GM10248 (cell line): ENCODE measurements at places on chromosomes 16 and 17.
A peak's percentile ranks its signal among the peaks of the same experiment; 100 is the strongest.

DNA sequence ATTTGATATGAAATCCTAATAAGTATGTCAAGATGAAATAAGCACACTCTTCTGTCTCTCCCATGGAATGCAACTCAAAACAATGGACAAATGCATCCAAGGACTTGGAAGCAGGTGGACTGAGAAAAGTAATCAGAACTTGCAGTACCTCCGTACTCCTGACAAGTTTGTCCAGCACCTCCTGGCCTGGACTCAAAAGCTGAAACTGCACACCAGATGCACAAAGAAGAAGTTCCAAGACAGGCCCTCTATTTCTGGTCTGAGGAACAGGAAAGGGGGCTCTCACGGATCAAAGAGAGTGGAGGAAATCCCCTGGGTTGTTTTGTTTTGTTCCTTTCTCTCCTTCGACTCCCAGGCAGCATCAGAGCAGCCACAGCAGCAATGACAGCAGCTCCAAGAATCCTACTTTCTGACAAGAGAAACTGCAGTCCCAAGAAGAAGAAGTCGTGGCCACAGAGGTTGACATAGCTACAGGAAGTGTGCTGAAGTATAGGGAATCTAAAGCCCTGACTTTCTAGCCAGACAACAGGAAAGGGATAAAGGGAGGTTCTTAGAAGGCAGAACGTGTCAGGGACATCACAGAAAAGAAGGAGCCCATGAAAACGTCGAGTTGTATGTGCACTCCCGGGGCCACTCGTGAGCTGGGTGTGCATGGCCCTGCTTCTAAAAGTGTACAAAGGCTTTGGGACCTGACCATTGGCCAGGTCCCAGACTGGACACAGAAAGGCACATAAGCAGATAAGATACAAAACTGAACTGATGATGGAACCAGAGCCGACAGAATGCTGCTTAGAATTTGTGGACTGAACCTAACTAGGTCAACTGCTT, 29.3 kb downstream of the AKAP10 start:
- no peak for DNase-seq

DNA sequence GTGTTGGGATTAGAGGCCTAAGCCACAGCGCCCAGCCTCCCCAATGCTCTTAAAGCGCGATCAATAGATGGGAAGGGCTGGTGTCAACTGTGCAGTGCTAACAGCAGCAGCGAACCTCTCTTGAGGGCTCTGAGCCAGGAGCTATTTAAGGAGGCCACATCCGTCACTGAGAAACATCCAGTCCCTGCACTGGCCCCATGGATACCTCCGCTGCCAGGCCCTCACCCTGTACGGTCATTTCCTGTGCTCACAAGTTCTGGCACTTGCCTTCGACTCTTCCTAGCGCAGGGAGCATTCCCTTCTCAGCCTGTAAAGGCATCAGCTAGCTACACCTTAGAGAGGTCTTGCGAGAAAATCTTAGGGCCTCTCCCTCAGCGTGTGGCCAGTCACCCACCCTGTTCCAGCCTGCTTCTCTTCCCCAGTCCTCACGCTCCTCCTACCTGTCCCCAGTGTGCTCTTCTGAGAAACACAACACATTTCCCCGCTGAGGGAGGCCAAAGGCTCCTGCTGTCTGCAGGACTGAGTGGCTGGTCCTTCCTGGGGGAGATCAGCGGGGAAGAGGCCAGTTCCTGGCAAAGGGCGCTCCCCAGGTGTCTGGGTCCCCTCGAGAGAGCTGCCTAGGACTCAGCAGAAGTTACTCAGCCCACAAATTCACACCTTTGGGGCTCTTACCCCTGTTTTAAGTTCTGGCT, 28.6 kb downstream of the GTF3C1 start:
- DNase-seq = no peak

- no peak for DNase-seq
Measured at GRCh38 chr17:50519141-50519834, 11.0 kb downstream of the MYCBPAP start.

DNA sequence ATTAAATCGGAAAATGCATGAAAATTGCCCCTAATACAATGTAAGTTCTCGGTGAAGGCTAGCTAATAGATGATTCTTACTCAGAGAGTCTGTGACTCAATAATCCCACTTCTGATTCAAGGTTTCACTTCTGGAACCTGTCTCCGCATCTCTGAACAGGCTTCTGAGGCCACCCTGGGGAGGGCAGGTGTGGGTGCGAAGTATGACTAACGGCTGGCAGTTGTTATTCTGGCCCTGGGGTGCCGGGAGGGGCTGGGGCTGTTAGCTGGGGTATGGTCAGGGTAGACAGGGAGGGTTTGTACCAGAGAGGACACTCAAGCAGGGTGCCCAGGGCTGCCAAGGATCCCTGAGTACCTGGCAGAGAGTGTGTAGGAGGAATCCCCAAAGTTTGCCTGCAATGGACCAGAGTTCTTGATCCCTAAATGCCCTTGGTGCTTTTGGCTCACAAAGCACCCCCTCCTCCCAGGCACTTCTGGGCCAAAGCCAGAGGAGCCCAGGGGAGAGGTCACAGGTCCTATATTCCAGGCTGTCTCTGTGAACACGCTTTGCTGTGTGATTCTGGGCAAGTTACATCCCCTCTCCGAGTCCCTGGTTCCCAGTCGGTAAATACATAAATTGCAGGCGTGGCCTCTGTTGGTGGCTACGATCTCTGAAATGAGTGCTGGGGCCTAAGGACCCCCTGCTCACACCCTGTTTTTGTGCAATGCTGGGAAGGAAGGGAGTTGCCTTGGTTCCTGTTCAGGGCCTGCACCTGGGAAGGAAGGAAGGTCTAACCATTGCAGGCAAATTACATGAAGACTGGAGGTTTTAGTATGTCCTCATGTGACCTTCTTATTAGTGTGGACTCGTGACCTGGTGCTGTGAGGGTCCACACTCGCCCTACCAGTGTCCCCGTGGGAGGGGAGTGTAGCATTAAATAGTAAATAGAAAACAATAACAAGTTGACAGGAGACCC, 49.9 kb upstream of the CPNE2 start:
- DNase-seq = peak; percentile 85

- no peak for DNase-seq
Measured at GRCh38 chr16:21626659-21627277, 25.6 kb downstream of the IGSF6 start.

DNA sequence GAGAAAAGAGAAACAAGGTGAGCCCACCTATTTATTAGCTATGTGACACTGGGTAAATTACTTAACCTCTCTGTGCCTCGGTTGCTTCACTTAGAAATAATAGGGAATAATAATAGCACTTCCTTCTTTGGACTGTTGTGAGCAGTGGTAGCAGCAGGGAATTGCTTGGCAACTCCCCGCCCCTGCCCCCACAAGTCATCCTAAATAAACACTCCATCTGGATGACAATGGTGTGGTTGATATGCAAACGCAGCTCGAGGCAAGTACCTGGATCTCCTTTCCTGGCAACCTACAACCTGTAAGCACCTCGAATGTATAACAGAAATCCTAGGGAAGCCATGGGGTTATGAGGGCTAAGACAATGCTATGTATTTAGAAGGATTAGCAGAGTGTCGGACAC, 9.1 kb downstream of the TEKT3 start:
- DNase-seq = no peak

DNA sequence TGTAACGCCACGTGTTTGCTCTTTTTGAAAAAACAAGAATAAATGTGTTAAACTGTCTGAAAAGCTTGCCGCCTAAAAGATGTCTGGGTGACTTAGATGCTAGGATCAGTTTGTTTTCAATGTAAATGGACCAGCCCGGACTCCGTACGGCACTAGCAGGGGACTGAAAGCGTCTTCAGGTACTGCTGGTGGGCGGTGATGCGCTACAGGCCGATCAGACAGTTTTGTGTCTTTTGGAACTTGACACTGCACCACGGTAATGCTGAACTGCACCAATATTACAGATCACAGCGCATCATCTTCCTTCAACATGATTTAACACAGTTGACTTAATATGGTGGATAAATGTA, 727 bp upstream of the MBTPS1 start:
- peak; percentile 47 for DNase-seq

GRCh38 chr17:1413281-1413791, 13.3 kb upstream of the YWHAE start:
- DNase-seq = no peak

- no peak for DNase-seq
Measured at GRCh38 chr16:12150600-12150999, 174.1 kb downstream of the SNX29 start.

DNA sequence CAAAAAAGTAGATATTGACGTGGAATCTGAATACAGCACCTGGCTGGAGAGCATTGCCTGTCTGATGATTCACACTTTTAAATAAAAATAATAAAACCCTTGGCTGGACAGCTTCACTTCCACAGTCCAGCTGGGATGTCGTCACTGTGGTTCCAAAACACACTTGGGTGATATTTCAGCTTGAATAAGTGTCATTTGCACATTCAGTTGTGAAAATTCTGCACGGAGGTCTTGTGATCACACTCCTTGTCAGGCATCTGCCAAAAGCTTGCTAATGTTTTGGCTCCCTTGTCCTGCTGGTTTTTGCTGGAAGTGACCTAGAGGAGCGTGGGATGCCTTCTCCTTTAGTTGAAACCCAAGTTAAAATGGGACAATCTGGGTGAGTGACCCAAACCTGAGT, 60.7 kb downstream of the PCTP start:
- no peak for DNase-seq

DNA sequence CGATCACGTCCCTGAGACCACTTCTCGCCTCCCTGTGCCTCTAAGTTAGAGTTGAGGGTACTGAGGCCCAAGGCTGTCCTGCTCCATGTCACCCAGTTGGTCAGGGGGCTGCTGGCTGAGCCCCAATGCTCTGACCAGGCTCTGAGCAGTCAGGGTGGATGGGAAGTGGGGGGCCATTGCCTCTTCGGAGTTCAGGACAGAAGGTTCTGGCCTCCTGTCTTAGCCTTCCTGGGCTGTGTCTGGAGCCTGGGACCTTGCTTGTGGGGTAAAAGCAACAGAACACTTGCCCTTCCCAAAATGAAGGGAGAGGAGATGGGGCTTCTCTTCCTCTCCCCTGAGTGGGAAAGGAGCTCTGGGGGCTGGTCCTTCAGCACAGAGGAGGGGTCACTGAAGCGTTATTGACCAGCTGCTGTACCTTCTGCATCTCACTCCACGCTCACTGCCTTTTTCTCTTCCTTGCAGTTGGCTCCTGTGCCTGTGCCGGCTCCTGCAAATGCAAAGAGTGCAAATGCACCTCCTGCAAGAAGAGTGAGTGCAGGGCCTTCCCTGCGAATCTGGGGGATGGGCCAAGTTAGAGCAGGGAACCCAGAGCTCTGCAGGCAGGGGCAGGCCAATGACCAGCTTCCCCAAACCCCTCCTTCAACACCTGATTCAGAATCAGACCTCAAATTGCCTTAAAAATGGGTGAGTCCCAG, 580 bp downstream of the MT1X start:
- DNase-seq = no peak

- DNase-seq = no peak
Measured at GRCh38 chr16:79897104-79897452, 296.5 kb upstream of the MAF start.

- DNase-seq = no peak
Measured at GRCh38 chr16:65274566-65274965, 152.7 kb upstream of the CDH11 start.

DNA sequence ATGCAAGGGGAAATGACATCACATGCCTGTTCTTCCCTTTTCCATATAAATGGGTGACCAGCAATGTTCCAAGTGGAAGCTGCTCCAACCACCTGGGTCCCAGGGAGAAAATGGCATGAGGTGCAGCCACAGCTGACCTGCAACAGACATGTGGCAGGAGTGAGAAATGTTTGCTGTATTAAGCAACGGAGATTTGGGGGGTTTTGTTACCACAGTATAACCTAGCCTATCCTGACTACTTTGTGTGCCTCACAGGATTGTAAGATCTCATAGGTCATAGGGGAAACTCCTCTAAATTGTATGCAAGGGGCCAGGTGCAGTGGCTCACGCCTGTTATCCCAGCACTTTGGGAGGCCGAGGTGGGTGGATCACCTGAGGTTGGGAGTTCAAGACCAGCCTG, 12.0 kb downstream of the CDIPT start:
- DNase-seq = no peak

- DNase-seq = no peak
Measured at GRCh38 chr17:41523787-41524186, 4.3 kb downstream of the KRT19 start.

- DNase-seq = no peak
Measured at GRCh38 chr17:75889454-75889853, 7.3 kb downstream of the TRIM65 start.

DNA sequence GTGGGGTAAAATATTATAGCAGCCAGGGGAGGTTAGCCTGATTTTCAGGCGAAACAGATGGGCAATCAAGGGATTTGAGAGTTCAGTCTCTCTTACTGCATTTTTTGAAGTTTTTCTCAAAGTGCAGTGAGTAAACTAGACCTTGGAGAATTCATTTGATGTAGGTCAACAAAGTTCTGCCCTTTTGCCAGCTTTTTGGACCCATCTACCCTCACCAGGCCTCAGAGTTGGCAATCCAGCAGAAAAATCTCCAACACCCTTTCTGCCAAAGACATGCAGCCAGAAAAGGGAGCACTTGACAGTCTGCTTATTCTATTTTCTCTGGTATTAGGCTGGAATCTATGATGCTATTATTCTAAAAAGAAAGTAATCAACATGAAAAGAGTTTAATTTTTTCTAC, 162.2 kb upstream of the TOM1L1 start:
- DNase-seq = no peak

GRCh38 chr16:85258166-85258565, 145.9 kb upstream of the CIBAR2 start:
- DNase-seq = no peak

- DNase-seq = no peak
Measured at GRCh38 chr17:46056800-46057304, 57.8 kb downstream of the STH start.

DNA sequence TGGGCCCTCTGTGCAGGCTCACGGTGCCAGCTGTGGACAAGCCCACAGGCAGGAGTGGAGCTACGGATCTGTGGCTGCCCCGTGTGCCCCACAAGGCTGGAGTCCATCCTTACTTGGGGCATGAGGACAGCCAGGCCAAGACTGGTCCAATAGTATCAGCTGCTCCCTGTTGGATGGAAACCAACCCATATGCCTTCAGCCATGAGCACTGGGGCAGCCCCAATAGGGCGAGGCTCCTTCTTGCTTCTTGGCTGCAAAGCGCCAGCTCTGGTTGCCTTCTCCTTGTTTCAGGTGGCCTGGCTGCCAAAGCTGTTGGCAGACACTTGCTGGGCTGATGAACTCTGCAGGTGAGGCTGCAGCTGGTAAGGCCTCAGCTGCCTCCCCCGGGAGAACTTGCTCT, 188.0 kb downstream of the ENGASE start:
- no peak for DNase-seq

GRCh38 chr16:89602273-89602951, 11.0 kb upstream of the DPEP1 start:
- DNase-seq = peak; percentile 72

- peak; percentile 81 for DNase-seq
Measured at GRCh38 chr17:72421128-72422092, 300.6 kb downstream of the SOX9 start.

GRCh38 chr16:70391881-70392481, 45.3 kb downstream of the DDX19A start:
- DNase-seq = no peak

GRCh38 chr16:35516551-35516950, 2057.1 kb downstream of the TP53TG3F start:
- DNase-seq = no peak
